ENCODE measurements at places on chromosomes 3 and 15. TPM values are rescaled to one million over a fixed set of nuclear protein-coding genes. Genes with fewer than 3 reads are reported as not detected.

TGM4 gene
- total RNA-seq = not detected

POPDC2 gene
- 1.1 TPM for total RNA-seq

ANKRD63 gene
- total RNA-seq = not detected

RTP4 gene
- total RNA-seq = 5.9 TPM

ATP8B4 gene
- total RNA-seq = 5.9 TPM

LARP6 gene
- 1.5 TPM for total RNA-seq

RASGRP1 gene
- total RNA-seq = 0.84 TPM

PRTG gene
- 0.59 TPM for total RNA-seq

TMC3 gene
- not detected for total RNA-seq

C3orf52 gene
- 35.8 TPM for total RNA-seq

CIAO2A gene
- total RNA-seq = 86.5 TPM

OXTR gene
- total RNA-seq = 0.81 TPM

MRAS gene
- total RNA-seq = 6.3 TPM

SPG21 gene
- 51.5 TPM for total RNA-seq

CFAP100 gene
- not detected for total RNA-seq

SLC12A1 gene
- total RNA-seq = not detected

All from left colon (tissue), 2 donors.